ENCODE measurements at places on chromosomes 4 and X.

DNA sequence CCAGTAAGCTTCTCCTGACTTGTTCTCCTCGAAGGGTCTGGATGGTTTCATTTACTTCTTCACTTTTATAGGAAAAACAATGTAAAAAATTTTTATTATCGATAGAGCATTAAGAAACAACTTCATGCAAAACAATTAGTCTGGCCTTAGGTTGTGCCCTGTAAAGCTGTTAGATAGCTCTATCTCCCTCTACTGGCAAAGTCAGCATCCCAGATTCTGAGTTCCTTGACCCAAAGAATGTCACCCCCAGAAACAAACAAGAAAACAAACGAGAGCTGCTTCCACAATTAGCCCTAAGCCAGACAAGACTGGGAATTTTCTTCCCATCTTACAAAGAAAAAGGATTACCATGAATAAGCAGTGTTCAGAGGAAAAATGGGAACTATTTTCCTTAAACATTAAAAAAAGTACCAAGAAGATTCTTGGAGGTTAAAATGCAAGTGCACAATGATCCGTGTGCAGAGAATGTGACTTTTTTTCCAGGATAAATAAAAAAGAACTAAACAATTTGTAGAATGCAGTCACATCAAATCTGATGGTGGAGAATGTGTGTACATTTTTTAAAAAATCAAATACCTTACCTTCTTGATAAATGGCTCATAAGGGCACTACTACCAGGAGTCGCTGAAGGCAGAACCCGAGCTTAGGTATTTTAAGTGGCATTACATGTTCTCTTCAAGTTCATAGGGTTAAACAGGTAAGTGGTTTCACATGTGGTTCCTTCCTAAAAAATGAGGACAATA is 293.2 kb downstream of the FBXO8 start:
- DNase-seq = no peak

GRCh38 chr4:6968496-6968895 is 58.9 kb downstream of the TBC1D14 start:
- no peak for DNase-seq

DNA sequence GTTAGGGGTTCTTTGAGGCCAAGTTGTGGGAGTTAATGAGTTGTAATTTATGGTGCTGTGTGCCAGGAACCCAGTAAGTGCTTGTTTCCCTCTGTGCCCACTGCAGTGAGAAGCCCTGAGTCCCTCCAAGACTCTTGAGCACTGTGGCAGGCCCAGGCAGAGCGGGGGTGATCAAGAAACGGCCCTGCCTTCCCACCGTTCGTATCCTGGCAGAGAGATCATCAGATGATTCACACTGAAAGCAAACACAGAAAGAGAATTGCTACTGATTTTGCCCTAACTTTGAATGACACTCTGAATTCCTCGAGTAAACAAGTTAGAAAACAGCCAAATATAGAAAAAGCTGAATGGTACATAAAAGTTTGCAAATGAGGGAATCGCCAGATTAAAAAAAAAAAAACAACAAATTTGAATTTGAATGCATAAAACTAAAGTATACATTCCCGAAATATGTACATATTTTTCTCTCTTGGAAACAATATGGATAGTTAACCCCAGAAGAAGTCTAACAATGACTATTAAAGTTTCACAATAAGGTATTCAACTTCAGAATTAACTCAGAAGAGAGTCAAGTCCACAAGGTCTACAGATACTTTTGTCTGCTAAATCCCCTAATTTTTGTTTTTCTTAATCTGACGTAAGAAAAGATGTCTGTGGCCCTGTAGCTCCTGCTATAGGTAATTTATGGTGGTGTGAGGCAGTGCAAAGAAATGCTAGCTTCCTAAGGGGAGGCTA is 71.8 kb downstream of the AFAP1 start:
- DNase-seq = no peak

DNA sequence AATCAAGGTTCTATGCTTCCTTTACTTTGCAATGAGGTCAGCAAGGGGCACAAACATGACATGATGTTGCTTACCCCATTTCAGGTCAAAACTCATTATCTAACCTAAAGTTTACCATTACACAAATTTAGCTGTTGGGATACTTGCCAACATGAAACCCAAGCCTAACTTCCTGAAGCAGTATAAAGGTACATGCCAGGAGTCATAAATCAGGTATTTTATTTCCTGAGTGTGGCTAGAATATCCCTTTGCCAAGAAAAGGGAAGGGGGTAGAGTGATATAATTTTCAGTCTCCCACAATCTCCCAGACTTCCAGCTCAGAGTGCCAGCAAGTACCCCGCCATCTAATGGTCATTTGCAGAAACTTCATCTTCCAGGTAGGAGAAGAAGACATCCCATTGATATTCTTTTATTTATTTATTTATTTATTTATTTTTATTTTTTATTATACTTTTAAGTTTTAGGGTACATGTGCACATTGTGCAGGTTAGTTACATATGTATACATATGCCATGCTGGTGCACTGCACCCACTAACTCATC is 136.6 kb downstream of the NEXMIF start:
- DNase-seq = no peak

GRCh38 chrX:15384304-15384703 is at the start of gene VEGFD:
Gene VEGFD, minus strand, starts transcription at chrX:15384413. Its CDS starts 467 bp downstream, at chrX:15383946.
- DNase-seq = no peak

GRCh38 chr4:32771491-32771890 is 2051.3 kb downstream of the PCDH7 start:
- DNase-seq = no peak

GRCh38 chrX:57933321-57933720 is 23.1 kb upstream of the ZXDA start:
- no peak for DNase-seq

- no peak for DNase-seq
These were observed 173.5 kb upstream of the C1QTNF7 start for GRCh38 chr4:15254236-15254880.

All from caudate nucleus (tissue), 63 donors.